Urothelium cell line (cell line): ENCODE measurements at places on chromosomes 13 and 19.

- DNase-seq: peak; percentile 62
Measured at GRCh38 chr19:11382898-11383705, 1.0 kb downstream of the EPOR start.

- DNase-seq: no peak
Measured at GRCh38 chr13:112249644-112250610, 126.2 kb upstream of the SPACA7 start.

- no peak for DNase-seq
Measured at GRCh38 chr13:67168384-67168783, 61.8 kb downstream of the PCDH9 start.

- DNase-seq: no peak
Measured at GRCh38 chr13:25080773-25081172, 15.2 kb upstream of the PABPC3 start.

- DNase-seq: no peak
Measured at GRCh38 chr13:32863596-32863995, 152.6 kb upstream of the KL start.

- DNase-seq: no peak
Measured at GRCh38 chr13:45194081-45194939, 6.5 kb downstream of the KCTD4 start.

DNA sequence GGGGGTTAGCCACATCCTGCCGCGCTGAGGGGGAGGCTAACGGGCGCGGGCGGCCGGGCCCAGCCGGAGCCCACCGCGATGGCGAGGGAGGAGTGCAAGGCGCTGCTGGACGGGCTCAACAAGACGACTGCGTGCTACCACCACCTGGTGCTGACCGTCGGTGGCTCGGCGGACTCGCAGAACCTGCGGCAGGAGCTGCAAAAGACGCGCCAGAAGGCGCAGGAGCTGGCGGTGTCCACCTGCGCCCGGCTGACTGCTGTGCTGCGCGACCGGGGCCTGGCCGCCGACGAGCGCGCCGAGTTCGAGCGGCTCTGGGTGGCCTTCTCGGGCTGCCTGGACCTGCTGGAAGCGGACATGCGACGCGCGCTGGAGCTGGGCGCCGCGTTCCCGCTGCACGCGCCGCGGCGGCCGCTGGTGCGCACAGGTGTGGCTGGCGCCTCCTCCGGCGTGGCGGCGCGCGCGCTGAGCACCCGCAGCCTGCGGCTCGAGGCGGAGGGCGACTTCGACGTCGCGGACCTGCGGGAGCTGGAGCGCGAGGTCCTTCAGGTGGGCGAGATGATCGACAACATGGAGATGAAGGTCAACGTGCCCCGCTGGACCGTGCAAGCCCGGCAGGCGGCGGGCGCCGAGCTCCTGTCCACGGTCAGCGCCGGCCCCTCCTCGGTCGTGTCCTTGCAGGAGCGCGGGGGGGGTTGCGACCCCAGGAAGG lies 692 bp downstream of the RGS9BP start:
- DNase-seq: no peak

- peak; percentile 64 for DNase-seq
Measured at GRCh38 chr19:17681505-17682125, 6.5 kb downstream of the UNC13A start.

DNA sequence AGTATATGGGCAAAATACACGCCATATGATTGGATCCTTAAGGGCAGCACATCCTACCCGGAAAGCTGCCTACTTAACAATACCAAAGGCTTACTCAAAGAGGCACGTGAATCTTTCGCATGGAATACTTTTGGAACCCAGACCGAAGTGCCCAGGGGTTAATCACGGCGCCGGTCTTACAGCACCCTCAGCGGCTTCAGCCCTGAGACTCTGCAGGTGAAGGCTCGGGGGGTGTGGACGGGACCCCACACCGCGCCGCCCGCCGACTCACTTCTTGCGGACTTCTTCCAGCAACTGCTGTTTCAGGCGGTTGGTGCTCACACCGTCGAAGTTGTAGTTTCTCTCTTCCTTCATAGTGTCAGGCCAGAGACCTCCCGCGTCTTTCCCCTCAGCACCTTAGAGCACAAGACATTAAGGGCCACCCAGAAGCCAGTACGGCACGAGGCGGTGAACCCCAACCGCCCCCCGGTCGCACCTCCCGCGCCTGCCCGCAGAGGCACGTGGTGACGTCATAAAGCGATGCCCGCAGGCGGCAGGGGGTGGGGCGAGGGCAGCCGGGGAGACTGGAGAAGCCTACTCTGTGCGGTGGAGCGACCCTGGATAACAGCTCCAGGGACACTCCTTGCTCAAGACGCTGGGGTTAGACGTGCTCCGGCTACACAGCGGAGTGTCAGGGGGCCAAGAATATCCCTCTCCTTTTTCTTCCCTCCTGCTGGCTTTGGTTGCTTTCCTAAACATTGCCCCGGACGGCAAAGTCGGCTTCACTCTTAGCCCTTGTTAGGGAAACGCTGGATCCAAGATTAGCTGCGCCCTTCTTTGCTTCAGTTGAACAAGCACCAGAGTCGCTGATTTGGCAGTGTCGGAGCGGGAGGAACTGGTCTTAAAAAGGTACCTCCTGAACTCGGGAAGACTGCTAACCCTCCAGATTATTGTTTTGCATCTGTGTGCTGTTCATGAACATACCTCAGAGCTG lies at the start of gene CCDC169:
Gene CCDC169, minus strand, starts transcription at position 449 of the 973 bp plus-strand sequence. Its CDS starts 95 bp downstream, at position 354.
- DNase-seq: peak; percentile 80

- DNase-seq: no peak
Measured at GRCh38 chr19:5103061-5103701, 134.3 kb downstream of the KDM4B start.

- peak; percentile 6 for DNase-seq
Measured at GRCh38 chr13:19984430-19985218, 26.1 kb downstream of the ZMYM2 start.

DNA sequence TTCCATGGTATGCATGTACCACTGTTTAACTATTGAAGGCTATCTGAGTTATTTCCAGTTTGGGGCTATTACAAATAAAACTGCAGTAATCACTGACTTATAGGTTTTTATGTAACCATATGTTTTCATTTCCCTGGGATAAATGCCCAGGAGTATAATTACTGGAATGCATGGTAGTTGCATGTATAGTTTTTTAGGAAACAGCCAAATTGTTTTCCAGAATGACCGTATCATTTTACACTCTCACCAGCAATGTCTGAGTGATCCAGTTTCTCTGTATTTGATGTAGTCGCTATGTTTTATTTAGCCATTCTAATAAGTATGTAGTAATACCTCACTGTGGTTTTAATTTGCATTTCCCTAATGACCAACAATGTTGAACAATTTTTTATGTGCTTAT lies 42.0 kb downstream of the CYSLTR2 start:
- DNase-seq: no peak

DNA sequence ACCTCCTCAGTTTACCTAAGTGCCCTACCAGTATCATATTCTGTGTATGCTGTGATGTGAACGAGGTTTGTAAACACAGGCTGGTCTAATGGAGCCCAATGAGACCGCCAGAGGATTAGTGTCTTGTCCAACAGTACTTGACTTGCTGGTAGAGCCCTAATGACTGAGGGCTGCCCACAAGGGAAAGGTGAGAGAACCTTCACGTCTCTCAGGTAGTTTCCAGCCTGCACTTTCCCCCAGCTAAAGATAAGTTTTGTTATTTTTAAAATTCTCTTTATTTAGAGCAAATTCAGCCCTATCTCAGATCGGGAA lies 498 bp upstream of the RBM26 start:
- no peak for DNase-seq

DNA sequence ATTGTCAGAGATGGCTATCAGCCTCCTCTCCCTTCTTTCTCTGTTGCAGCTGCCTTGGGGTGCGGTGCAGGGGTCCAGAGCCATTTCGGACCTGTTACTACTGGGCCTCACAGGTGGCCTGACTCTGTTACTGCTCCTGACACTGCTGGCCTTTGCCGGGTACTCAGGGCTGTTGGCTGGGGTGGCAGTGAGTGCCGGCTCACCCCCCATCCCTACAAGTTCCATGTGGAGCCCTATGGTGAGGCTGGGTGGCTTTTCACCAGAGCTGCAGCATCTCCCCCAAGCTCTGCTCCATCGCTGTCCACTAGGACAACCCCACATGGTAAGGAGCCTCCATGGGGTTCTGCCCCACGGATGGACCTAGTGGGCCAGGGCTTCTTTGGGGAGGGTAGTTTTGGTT lies 13.7 kb upstream of the ZNF492 start:
- DNase-seq: no peak
